Chondrocyte (in vitro differentiated cells): ENCODE measurements at places on chromosomes 16 and 17.

DNA sequence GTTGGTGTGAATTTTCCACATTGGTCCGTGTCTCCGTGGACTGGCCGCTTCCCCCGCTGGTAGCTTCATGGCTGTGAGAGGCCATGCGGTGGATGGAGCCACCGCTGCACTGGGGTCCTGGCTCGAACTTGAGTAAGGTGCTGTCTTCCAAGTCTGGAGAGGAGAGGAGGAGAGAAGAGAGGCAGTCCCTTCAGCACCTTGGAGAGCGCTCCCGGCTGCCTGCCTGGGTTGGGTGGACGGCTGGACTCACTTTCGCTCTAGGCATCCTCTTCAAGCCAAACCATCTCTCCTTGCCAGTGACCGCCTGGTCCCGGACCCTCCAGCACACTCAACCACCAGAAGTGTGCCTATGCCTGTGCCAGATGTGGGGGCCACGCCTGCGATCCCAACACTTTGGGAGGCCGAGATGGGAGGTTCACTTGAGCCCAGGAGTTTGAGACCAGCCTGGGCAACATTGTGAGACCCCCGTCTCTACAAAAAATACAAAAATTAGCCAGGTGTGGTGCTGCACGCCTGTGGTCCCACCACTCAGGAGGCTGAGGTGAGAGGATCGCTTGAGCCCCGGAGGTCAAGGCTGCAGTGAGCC, 6.2 kb downstream of the JPH3 start:
- peak; percentile 92 for DNase-seq

DNA sequence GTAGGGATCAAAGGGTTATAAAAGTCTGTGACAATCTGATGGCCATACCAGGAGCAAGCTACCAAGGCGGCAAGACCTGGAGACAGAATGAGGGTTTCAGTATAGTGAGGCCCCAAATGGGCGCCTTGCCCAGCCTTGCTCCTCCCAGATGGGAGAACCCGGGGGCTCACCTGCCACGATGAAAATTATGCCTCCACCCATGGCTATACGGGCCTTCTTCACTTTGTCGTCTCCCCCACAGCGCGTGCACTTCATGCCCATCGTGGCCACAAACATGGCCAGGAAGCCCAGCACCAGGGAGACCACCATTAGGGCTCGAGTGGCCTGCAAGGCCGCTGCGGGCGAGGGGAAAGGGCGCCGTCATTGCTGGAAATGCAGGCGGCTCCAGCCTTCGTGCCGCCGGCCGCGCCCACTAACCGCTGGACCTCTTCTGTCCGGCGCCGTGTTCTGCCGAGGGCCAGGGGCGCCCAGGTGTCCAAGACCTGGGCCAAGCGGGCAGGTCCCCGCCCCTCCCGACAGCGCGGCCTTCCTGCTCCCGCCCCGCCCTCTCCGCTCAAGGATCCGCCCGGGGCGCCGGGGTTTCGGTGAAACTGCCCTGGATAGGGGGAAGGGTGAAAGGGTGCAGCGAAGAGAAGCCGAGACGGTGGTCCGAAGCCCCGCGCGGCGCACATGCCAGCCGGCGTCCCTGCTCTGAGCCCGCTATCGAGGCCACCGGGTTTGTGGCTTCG, 1.5 kb downstream of the CLDN7 start:
- DNase-seq = no peak

- no peak for DNase-seq
Measured at GRCh38 chr17:82346342-82347300, 12.4 kb upstream of the TEX19 start.

GRCh38 chr16:9761870-9762269, 420.4 kb downstream of the GRIN2A start:
- DNase-seq = no peak

DNA sequence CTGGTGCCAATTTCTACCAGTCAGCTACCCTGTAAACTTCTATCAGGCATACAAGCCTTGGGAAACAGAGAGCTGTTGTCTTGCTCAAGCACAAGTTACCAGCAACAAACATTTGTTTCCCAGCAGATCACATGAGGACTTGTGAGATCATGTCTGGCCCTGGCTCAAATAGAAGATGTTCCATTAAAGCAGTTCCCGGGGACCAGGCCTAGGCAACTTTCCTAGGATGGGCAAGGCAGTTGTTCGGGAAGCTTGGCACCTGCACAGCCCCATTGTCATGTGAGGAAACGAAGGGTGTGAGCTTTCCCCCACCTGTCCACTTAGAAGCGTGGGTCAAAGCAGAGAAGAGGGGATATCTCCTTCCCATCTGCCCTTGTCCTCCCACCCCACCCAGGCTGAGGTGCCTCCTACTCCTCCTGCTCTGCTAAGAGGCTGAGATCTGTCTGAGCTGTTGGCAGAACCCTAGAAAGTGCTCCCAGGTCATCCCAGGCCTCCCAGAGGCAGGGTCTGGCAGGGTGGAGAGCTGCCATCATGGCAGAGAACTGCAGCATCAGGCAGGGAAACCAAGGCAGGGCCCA, 11.2 kb upstream of the SLC47A2 start:
- DNase-seq = no peak

DNA sequence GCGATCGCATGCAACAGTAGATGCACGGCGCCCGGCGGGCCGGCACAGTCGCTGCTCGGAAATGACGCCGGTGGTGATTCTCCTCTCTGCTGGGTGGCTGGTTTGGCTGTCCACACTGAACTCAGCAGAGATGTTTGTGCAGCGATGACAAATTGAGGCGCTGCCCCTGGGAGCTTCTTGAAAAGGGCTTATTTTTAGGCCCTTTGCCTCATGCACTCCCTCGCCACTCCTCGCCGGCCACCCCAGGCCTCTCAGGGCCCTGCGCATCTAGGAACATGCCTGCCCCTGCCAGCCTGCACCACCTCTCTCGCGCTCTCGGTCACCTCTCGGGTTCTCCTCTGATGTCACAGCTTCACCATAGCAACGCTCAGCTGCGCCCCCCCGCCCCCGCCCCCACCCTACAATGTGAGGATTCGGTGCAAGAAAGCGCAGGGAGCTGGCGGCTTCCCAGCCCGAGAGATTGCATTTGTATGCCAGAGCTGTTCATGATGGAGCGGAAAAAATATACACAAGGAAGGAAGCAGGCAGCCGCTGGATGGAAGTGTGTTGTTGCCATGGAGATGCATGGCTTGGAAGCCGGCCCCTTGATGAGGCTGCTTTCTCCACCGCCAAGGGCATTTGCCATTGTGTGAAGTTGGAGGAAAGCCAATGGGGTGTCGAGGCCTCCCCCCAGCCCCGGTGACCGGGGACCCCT, 81.3 kb upstream of the PLCG2 start:
- DNase-seq = no peak

GRCh38 chr17:13646969-13647542, 45.3 kb upstream of the HS3ST3A1 start:
- DNase-seq = no peak

- DNase-seq = peak; percentile 15
Measured at GRCh38 chr17:59888145-59888750, 4.5 kb downstream of the TUBD1 start.

DNA sequence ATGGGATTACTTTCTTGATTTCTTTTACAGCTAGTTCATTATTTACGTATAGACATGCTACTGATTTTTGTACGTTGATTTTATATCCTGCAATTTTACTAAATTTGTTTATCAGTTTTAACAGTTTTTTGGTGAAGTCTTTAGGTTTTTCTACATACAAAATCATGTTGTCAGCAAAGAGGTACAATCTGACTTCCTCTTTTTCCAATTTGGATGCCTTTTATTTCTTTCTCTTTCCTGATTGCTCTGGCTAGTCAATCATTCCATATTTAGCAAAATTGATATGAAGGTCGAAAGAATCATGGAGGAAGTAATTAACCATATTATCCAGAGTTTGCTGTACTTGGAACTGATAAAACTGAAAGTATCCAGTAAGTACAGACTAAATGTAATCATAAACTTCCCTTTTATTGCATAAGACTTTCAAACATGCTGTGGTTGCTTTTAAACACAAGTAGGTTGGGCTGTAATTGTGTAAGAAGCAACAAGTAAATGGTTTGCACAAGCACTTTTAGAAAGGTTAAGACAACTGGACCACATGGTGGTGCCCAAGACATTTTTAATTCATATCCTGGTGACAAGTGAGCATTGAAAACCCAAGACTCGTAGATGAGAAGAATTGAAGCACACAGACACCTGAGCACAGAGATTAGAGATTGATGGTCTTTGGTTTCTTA, 8.4 kb downstream of the GDE1 start:
- DNase-seq = no peak

- DNase-seq = no peak
Measured at GRCh38 chr16:19808061-19808641, 76.5 kb downstream of the GPRC5B start.

DNA sequence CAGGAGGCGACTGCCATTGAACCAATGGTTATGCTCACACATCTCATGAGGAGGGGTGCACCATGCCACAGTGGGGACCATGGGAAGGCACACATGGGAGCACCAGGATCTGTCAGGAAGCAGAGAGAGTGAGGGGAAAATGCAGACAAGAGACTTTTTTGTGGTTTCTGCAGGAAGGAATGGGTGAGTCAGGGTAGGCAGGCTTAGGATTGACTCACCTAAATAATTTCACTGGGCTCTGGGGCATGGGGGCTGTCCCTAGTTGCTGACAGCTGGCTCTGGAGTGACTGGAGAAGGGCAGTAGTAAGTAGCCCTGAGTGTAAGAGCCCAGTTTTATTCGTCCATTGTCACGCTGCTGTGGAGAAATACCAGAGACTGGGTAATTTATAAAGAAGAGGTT, 202.4 kb downstream of the AXIN2 start:
- DNase-seq = no peak

DNA sequence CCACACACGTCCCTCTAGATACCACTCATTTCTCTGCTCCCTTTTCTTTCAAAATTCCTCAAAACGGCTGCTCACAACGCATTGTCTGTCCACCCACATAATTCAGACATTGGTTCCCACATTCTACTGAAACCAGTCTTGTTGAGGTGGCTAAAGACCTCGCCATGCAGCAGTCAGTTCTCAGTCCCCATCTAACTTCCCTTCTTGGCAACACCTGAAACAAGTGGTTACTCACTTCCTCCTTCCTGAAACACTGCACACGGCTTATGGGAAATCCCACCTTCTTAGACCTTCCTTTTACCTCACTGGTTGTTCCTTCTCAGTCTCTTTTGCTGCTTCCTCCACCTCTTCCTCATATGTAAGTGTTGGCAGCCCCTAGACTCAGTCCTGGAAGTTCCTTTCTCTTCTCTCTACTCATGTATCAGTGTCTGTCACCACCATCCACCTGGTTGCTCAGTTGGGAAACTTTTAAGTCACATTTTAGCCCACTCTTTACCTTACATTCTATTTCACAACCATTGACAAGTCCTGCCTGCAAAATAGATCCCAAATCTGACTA, 277.1 kb downstream of the CEP112 start:
- no peak for DNase-seq

DNA sequence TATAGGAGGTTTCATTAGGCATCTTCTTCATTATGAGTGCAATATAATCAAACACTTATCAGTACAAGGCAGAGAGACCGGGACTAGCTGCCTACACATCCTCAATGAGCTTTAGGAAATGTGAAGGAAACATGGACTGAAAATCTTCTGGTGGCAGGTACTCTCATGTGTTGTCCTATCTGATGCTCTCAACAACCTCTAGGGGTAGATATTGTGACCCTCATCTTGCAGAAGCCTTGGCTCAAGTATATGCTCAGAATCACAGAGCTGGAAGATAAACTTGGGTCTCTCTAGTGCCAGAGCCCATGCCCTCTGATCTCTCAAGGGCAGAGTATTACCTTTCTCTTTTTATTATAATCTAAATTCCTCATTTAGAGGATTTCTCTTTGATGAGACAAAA, 181.6 kb upstream of the C17orf78 start:
- DNase-seq = no peak

- no peak for DNase-seq
Measured at GRCh38 chr17:40345994-40346764, 18.4 kb downstream of the GJD3 start.

GRCh38 chr16:89363621-89364393, 126.6 kb downstream of the ANKRD11 start:
- DNase-seq = no peak

DNA sequence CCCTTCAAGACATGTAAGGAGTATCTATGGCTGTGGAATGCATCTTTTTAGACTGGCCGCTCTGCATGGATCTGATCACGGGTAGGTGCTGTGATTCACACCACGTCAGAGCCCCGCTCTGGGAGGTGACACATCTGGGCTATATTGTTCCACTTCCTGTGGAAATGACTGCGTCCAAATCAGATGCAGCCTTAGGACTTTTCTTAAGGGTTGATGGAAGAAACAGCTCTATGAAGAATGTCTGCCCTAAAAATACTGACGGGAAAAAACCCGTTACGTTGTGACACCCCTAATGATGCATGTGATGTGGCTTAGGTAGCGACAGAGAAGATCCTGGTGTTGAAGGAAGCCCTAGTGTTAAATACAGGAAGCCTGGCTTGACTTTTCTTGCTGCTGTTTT, 12.2 kb downstream of the BANP start:
- DNase-seq = no peak

- no peak for DNase-seq
Measured at GRCh38 chr16:68298907-68299561, 11.7 kb downstream of the SLC7A6OS start.

DNA sequence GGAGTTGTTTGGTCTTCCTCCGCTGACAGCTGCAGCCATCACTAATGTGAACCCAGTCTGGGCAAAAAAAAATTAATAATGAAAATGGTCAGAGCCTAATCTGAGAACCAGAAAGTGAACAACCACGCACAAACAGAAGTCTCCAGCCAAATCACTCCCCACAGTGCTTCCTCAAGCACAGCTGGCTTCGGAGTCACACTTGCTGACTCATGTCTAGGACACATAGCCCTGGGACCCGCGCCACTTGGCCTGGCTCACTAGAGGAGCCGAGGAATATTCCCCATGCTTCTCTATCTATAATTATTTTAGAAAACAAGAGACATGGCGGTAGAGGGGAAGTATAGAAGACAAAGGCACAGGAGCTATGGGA, 109.1 kb downstream of the ZFHX3 start:
- DNase-seq = no peak

DNA sequence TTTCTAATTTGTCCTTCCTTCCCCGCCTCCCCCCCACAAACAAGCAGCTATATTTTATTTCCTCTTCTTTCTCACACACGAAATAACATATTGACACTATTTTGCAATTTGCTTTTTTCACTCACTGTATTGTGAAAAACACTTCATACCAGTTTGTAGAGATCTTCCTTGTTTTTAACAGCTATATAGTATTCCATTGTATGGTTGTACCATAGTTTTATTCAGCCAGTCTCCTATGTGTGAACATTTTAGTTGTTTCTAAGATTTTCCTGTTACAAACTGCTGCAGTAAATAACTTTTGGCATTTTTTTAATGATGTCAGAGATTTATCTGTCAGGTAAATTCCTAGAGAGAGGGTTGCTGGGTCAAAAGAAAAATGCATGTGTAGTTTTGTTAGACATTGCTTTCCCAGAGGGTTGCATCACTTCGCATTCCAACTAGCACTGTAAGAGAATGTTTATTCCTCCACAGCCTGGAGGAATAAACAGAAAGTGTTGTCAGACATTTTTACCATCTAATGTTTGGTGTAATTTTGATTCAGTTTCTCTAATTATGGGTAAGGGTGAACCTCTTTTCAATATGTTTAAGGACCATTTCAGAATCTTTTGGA, 101.2 kb downstream of the MRTFB start:
- DNase-seq = no peak
